Testis (tissue), 5 donors: ENCODE measurements at places on chromosomes 7 and 10. TPM values are rescaled to one million over a fixed set of nuclear protein-coding genes. Genes with fewer than 3 reads are reported as not detected.

- no peaks in the 10 kb centered on the region for H3K36me3 ChIP-seq
- no peaks in the 10 kb centered on the region for H3K4me1 ChIP-seq
- H3K4me3 ChIP-seq, result no peak overlapping the region
- H3K27ac ChIP-seq, result no peak overlapping the region
Observed at GRCh38 chr7:125074141-125074540, 144.5 kb upstream of the POT1 start.

DNA sequence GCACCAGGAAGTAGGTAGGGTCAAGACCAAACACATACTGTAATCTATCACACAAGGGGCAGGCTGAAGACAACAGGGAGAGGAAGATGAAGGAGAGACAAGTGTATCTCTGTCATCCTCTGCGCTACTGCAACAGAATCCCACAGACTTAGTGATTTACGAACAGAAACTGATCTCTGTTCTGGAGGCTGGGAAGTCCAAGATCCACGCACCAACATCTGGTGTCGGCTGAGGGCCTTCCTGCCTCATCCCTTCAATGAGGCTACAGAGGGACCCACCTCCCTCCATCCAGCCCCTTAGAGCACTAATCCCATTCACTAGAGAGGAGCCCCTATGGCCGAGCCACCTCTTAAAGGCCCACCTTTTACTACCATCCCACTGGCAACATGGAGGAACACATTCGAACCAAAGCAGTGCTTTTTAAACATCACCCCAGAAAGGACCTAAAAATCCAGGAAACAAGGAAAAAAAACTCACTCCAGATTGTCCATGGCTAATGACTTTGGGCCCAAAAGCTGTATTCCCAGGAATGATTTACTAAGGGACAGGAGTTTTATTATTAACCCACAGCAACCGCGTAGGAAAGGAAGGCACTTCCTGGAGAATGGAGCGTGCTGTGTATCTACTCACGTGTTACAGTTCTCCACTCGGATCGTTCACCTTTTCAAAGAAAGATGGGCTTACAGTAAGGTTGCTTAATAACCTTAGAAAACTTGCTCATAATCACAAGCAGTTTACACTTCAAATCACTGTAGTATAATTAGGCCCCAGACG is 4.2 kb downstream of the BNIP3 start:
- H3K27ac ChIP-seq, result no peak overlapping the region
- no peaks in the 10 kb centered on the region for H3K27me3 ChIP-seq
- H3K36me3 ChIP-seq, result no peaks in the 10 kb centered on the region
- peaks cover 24% of the 10 kb centered on the region for H3K4me1 ChIP-seq

DNA sequence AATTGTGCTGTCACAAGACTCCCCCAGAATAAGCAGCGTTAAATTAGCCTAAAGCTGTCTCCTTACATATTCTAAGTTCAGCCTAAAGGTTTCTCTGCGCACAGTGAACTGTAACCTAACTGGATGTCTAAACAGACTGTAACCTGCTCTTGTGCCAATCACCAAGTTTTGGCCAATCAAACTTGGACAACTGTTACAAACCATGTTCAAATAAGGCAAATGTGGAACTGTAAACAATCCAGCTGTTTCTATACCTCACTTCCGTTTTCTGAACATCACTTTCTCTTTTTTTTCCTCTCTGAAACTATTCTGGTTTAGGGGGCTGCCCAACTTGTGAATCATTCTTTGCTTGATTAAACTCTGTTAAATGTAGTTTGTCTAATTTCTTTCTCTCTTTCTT is 252.2 kb upstream of the HABP2 start:
- H3K4me3 ChIP-seq, result no peak overlapping the region
- no peak overlapping the region for H3K27ac ChIP-seq
- H3K27me3 ChIP-seq, result no peaks in the 10 kb centered on the region
- no peaks in the 10 kb centered on the region for H3K4me1 ChIP-seq

Gene MARCHF5
- 23.3 TPM for total RNA-seq
